ENCODE measurements at places on chromosomes 4 and X.

DNA sequence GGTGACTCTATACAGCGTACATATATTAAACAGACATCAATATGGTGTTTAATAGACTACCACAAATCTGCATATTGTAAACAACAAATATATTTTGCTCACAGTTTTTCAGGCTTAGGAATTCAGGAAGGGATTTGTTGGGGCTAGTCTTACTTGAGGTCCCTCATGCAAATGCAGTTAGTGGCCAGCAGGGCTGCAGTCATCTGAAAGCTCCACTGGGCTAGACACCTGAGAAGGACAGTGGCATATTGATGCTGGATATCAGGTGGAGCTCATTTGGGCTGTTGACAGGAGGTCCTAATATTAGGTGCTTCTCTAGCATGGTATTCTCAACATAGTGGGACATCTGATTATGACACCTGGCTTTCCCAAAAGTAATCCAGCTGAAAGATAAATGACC is 493.8 kb upstream of the PABPC4L start:
- no peak for DNase-seq

- DNase-seq, result no peak
Measured at GRCh38 chr4:123383566-123383965, 13.0 kb upstream of the SPRY1 start.

- DNase-seq, result no peak
Measured at GRCh38 chr4:17771284-17771908, 10.0 kb downstream of the FAM184B start.

DNA sequence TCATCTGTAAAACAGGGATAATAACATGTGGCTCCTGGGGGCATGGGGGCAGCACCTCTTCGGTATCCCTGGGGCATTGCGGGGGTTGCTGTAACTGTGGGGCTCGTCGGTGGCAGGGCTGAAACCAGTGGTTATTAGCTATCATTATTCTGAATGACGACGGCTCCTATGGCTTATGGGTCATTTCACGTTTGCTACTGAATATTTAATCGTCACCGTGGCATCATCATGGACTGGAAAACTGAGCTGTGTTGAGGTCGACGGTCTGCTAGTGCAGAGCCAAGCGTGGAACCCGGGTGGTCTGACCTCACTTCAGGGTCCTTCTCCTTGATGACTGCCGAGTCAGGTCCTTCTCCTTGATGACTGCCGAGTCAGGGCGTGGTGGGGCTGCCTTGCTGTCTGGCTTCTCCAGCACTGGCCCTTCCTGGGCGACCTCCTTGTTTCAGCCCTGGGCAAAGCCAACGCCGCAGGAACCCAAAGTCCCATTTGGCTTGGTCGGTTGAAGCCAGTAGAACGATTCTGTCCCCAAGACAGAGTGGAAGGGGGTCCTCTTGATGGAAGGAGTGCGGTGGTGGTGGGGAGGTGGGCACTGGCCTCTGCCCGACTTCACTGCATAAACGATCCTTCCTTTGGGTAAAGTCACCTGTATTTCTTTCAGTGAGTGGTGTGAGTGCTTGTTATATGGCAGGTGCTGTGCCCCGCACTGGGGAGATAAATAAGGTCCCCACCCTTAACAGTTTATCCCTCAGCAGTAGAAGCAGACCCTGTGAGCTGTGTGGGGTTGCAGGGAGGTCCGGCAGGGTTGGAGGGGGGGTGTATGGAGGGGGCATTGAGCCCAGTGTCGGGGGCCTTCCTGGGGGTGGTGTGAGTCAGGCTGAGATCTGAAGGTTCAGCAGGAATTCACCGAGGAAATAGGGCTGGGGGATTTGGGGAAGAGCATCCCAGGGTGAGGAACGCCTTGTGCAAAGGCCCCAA is 40.8 kb downstream of the PSAPL1 start:
- no peak for DNase-seq

DNA sequence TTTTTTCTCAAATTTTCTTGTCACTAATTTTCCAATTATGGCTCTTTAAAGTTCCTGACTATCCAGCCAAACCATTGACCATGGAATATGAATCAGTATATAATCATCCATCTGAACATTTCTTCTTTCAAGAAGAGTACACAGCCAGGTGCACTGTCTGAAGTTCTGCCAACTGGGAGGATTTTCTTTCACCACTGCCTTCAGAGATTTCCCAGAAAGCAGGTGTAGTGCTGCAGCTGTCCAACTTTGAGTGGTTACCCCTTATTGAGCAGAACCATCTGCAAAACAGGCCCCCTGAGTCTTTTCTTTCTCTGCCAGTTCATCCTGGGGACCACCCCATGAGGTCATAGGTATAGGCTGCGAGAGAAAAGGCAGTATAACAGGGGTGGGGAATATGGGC is 1213.2 kb downstream of the RAPGEF2 start:
- DNase-seq, result no peak

DNA sequence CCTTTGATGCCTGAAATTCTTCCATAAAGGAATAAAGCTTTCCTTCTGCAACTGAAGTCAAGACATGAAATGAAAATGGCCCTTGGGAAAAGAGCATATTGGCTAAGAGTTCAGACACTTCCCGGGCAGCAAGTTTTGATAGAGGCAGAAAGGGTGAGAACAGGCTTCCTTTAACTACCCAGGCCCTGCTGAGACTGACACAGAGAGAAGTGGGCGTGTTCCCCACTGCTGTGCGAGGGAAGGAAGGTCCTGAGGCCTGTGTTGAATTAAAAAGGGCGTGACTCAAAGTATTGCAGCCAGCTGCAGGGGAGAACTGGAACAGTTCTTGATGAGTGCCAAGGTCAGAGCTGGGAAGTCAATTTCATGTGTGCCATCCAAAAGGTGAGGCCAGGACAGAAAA is 33.9 kb upstream of the ADGRG2 start:
- DNase-seq, result no peak

DNA sequence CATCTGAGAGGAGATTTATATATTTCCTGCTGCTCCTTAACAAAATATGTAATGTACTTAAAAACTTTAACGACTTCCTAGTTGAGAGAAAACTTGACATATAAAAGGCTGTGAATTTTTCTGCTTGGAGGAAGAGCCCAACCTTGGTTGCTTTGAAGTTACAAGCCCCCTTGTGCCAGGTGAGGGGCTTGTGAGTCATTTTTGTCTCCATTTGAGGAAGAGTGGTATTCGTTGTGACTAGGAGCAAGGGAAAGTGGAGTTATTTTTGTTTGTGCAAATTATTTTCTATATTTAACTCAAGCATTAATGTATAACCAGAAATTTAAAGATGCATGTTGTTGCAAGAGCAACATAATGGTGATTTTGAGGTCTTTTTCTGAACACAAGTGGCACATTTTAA is 99.0 kb upstream of the DDX3X start:
- DNase-seq, result no peak

- DNase-seq, result no peak
Measured at GRCh38 chr4:156886481-156886880, 85.1 kb downstream of the PDGFC start.

DNA sequence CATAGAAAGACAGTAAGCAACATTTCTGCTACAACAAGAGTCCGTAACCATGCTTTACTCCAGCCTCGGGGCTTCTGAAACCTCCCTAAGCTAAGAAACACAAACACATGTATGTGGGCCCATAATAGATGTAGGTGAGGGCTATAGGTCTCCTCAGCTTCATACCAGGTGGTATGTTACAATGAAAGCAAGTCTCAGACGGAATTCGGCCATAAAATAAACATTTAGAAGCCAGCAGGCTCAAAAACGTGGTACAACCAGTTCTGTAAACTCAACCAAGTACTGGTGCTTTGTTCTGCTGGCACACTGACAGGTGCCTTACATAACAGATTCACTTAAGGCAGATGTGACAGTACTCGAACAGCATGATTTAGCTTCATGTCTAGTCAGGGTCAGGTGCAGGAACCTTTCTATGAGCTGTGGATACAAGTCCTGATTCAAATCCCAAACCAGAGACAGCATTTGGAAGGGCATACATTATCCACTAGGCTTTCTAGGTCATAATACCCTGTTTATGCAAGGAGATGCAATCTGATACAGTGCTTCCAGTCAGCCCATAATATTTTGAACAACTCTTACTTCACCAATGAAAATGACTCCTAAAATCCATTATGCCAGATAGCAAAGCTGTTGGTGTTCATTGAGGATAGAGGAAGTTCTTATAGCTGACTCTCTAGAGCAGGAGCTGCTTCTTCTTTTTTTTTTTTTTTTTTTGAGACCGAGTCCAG is 113.8 kb upstream of the ENPP6 start:
- DNase-seq, result no peak

GRCh38 chrX:41526271-41526670 is 79.1 kb downstream of the NYX start:
- no peak for DNase-seq

DNA sequence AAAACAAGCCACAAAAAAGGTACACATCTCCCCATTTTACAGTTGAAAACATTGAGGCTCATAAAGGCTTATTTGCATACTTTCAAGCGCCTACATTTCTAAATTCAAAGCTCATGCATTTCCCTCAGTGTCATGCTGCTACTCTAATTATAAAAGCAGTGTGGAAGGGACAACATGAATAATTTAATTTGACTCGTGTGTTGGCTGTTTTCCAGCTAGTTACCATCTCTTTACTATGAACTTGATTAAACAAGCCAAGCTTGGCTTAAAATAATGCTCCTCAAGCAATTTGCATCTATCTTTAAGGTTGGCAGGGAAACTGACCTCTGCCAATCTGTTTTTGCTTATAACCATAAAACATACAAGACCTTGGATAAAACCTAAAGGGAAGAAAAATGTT is 252.5 kb upstream of the NEIL3 start:
- no peak for DNase-seq

GRCh38 chr4:163161536-163162205 is 5.0 kb downstream of the NAF1 start:
- DNase-seq, result peak; percentile 30

DNA sequence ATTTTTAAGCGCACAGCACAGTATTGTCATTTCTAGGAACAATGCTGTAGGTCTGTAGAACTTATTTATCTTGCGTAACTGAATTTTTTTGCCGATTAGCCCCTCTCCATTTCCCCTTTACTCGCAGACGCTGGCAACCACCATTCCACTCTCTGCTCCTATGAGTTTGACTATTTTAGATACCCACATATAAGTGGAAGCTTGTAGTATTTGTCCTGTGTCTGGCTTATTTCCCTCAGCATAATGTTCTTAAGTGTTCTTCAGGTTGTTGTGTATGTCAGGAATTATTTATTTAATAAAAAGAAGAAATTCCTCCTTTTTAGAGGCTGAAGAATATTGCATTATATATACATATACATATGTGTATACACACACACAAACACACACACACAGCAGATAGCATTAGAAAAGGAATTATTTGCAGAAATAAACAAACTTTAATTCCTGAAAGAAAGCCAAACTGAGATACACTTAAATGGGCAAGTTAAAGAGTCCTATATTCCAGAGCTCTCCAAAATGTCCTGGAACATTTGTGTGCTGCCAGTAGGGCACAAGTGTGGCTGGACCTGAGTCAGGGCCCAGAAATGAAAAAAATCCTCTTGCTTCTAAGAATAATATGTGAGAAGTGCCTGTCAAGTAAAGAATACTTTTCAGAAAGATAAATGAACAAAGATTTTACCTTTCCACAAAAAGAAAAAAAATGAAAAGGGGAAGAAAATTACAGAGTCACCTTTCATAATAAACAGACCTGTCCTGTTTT is 4.5 kb upstream of the ZNF330 start:
- DNase-seq, result no peak

- DNase-seq, result no peak
Measured at GRCh38 chrX:152821145-152821765, 9.3 kb downstream of the CETN2 start.

- DNase-seq, result no peak
Measured at GRCh38 chr4:7885216-7886006, 54.2 kb downstream of the AFAP1 start.

DNA sequence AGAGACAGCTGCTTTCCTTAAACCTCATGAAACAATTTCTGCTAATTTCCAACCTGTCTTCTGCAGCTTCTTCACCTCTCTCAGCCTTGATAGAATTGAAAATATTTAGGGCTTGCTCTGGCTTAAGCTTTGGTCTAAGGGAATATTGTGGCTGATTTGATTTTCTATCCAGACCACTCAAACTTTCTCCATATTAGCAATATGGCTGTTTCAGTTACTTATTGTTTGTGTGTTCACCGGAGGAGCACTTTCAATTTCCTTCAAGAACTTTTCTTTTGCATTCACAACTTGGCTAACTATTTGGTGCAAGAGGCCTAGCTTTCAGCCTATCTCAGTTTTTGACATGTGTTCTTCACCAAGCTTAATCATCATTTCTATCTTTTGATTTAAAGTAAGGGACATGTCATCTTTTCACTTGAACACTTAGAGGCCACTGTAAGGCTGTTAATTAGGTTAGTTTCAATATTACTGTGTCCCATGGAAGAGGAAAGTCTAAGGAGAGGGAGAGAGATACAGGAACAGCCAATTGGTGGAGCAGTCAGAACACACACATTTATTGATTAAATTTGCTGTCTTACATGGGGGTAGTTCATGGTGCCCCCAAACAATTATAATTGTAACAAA is 213.2 kb downstream of the RASL11B start:
- DNase-seq, result no peak

- DNase-seq, result no peak
Measured at GRCh38 chrX:42585842-42586621, 191.9 kb downstream of the PPP1R2C start.

DNA sequence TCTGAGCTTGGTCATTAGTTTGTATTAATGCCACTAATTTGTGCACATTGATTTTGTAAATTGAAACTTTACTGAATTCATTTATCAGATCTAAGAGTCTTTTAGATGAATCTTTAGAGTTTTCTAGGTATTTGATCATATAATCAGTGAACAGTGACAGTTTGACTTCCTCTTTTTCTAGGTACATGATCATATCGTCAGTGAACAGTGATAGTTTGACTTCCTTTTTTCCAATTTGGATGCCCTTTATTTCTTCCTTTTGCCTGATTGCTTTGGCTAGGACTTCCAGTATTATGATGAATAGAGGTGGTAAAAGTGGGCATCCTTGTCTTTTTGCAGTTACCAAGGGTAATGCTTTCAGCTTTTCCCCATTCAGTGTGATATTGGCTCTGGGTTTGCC is 421.4 kb upstream of the CPXCR1 start:
- no peak for DNase-seq

GRCh38 chr4:14308229-14308651 is 680.7 kb upstream of the BOD1L1 start:
- no peak for DNase-seq

DNA sequence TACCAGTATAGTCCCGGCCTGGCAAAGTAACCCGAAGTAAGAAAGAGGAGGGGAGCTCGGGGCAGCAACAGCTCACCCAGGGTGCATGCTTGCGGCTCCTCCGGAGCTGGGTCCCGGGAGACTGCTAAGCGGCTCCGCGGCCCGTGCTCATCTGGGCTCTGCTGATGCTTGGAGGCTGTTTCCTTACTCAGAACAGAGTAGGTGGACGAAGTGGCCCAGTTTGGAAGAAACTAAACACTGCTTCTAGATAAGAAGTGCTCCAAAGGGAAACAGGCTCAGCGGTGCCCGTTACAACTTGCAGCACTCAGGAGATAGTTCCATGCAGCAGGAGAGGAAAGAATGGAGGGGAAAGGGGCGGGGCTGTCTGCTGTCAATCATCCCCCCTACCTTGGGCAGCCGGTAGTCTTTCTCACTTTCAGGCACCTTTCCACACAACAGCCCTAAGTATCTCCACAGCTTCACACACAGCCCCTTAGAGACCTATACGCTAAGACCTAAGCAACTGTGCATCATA is at the start of gene COL4A6:
Gene COL4A6, minus strand, starts transcription at position 313 of the 514 bp plus-strand sequence. Its CDS starts 226 bp downstream, at position 87.
- DNase-seq, result no peak

All from pulmonary artery endothelial cell (primary cell).